Pericardium fibroblast (primary cell): ENCODE measurements at places on chromosomes 5 and 9. TPM values are rescaled to one million over a fixed set of nuclear protein-coding genes. Genes with fewer than 3 reads are reported as not detected.

LCN2 gene
- 0.23 TPM in 1 of 2 replicates, not detected in the other for total RNA-seq

OR1Q1 gene
- not detected in 2 replicates for total RNA-seq

IFNK gene
- not detected in 2 replicates for total RNA-seq

RMI1 gene
- 1.6 and 5.7 TPM in 2 replicates for total RNA-seq

SHISAL2B gene
- not detected in 2 replicates for total RNA-seq

SMIM27 gene
- total RNA-seq = 6.6 and 10.6 TPM in 2 replicates

IFNA21 gene
- total RNA-seq = not detected in 2 replicates

IL33 gene
- 18.6 and 60.4 TPM in 2 replicates for total RNA-seq

FOXI1 gene
- not detected in 2 replicates for total RNA-seq

SLC22A4 gene
- 1.5 and 1.6 TPM in 2 replicates for total RNA-seq

EQTN gene
- total RNA-seq = not detected in 2 replicates

MZB1 gene
- not detected in 2 replicates for total RNA-seq

HRH2 gene
- 1.6 TPM in 1 of 2 replicates, not detected in the other for total RNA-seq

KIF12 gene
- total RNA-seq = not detected in 2 replicates

IZUMO3 gene
- total RNA-seq = not detected in 2 replicates

PLEKHG4B gene
- total RNA-seq = not detected in 2 replicates

ZFP62 gene
- total RNA-seq = 7.9 and 21.6 TPM in 2 replicates

SPINK4 gene
- total RNA-seq = not detected in 2 replicates

CARTPT gene
- not detected in 2 replicates for total RNA-seq

PCSK5 gene
- total RNA-seq = 5.7 and 8.9 TPM in 2 replicates

PCDHAC2 gene
- 0.60 and 2.6 TPM in 2 replicates for total RNA-seq

SMIM33 gene
- not detected in 2 replicates for total RNA-seq

GEMIN5 gene
- 8.6 and 10.7 TPM in 2 replicates for total RNA-seq

F2R gene
- 64.1 and 74.9 TPM in 2 replicates for total RNA-seq

HACD4 gene
- 3.7 and 7.1 TPM in 2 replicates for total RNA-seq

PCA3 gene
- not detected in 2 replicates for total RNA-seq

TMEM174 gene
- total RNA-seq = not detected in 2 replicates

WWC1 gene
- total RNA-seq = 1.0 and 2.1 TPM in 2 replicates

PLPPR1 gene
- total RNA-seq = not detected in 2 replicates

GOLGA2 gene
- total RNA-seq = 95.8 and 97.2 TPM in 2 replicates

FAM221B gene
- total RNA-seq = not detected in 2 replicates
